ENCODE measurements at places on chromosomes 13 and 19.

DNA sequence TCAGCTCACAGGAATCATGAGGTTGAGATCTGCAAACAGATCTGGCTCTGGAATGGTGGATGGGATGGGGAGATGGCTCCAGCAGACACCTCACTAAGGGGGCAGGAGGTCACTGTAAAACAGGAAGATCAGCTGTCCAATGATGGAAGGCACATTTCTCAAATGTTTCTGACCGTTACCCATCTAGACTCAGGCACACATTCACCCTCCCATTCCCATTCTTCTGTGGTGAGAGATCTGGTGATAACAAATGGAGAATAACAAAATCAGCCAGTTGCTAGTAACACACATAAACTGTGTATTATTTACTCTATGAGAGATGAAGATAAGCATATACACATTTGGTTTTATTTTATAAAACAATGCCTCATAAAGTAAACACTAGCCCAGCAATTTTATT lies 235.9 kb downstream of the TSHZ3 start:
- DNase-seq: no peak

- DNase-seq: no peak
These were observed 24.3 kb downstream of the TMTC4 start for GRCh38 chr13:100650326-100650725.

DNA sequence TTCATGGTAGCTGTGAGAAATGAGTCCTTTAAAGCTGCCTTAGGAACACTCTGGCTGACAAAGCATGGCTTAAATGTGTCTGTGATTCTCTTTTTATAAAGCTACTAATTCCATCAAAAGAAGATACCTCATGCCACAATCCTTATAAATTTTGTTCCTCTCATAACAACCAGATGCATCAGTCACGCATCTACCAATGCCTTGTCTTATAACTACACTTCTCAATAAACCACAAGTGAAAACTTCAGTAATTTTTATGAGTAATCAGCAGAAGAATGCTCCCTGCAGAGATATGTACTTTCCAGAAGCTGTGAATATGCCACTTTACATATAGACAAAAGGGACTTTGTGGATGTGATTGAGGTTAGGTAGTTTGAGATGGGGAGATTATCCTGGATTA lies 147.8 kb downstream of the SUCLA2 start:
- DNase-seq: no peak

DNA sequence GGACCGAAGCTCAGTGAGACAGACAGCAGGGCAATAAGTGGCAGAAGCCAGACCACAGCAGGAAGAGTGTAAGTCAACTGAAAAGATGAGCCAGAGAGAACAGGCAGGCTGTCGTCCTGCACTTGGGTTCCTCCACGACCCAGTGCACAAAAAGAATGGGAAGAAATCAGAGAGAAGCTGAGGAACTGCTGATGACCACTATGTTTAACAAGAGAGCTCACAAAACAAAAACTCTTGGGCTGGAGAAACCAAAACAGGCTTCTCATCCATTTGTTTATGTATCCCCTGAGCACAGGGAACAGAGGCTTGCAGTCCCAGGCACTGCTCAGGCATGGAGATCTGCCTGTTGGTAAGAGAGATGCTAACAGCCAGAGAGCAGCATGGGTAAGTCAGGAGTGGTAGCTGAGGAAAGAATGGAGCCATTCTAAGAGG lies 14.0 kb downstream of the AKAP8L start:
- no peak for DNase-seq

DNA sequence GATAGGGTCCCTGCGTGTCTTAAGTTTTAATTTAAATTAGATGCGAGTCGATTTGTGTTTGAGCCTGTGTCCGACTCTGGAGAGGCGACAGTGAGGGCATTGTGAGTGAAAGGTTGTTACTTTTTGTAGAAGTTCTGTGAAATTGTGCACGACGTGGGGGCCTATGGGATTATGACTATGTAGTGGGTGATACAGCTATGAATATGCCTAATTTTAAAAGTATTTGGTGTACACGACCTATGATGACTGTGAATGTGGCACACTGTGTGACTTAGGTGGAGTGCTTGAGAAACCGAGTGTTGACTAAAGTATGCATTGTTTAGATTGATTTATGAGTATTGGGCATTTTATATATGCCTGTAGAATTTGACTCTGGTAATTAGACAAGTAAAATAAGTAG lies 646 bp downstream of the ZNF567 start:
- DNase-seq: no peak

GRCh38 chr13:79392882-79393563 lies 13.0 kb downstream of the RBM26 start:
- no peak for DNase-seq

GRCh38 chr19:50649433-50650391 lies at the start of gene C19orf81:
TSS of gene C19orf81 (plus strand) at chr19:50649445. CDS start at chr19:50649445, 0 bp downstream.
- DNase-seq: no peak

DNA sequence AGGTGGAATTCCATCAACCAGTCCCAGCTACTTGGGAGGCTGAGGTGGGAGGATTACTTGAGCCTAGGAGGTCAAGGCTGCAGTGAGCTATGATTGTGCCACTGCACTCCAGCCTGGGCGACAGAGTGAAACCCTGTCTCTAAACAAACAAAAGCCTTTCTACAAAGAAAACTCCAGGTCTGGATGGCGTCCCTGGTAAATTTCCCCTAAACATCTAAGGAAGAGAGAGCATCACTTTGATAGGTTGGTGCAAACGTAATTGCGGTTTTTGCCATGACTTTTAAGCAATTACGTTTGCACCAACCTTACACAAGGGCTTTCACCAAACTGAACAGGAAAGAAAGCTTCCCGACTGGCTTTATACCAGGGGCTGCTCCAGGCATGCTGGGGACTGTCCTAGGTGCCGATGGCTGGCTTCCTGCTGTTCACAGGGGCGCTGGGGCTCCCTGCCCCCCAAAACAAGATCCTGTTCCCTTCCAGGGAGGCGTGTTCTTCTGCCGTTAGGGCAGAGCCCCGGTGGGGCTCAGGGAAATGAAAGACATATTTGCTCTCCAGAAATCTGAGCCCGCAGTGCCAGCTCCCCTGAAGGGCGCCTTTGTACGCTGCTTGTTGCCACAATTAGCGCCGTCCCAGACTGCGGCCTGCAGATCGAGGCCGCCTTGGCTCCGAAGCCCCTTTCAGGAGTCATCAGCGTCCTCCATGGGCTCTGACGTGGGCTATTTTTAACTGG lies 38.7 kb upstream of the KLF2 start:
- no peak for DNase-seq

- no peak for DNase-seq
These were observed 15.5 kb downstream of the DPP9 start for GRCh38 chr19:4707956-4708650.

DNA sequence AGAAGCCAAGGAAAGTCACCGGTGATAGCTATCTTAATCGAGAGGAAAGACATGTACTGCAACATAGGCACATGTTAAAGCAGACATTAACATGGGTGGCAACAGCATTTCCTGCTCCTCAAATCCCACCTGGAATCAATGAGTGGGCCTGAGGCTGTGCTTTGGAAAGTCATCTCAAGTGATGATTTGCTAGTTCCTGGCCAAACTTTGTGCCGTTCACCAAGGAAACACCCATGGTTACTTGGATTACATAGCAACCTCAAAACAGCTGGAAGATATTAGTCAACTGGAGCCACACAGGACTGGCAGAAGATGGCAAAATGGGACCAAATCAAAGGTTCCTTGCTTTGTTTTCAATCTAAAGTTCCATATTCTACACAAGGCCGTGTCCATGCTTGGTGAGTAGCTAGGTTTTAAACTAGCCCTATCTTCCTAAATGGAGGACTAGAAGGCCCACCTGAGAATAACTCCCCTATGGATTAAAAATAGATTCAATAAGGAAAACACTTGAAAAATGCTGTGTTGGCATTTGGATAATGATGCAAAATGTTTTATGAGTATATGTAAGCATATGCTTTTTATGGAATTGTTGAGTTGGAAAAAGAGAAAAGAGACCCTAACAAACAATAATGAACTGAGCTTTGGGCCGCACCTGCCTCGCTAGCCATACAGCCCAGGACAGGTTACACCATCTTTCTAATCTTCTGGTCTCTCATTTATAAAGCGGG lies 144.5 kb downstream of the RGCC start:
- no peak for DNase-seq

DNA sequence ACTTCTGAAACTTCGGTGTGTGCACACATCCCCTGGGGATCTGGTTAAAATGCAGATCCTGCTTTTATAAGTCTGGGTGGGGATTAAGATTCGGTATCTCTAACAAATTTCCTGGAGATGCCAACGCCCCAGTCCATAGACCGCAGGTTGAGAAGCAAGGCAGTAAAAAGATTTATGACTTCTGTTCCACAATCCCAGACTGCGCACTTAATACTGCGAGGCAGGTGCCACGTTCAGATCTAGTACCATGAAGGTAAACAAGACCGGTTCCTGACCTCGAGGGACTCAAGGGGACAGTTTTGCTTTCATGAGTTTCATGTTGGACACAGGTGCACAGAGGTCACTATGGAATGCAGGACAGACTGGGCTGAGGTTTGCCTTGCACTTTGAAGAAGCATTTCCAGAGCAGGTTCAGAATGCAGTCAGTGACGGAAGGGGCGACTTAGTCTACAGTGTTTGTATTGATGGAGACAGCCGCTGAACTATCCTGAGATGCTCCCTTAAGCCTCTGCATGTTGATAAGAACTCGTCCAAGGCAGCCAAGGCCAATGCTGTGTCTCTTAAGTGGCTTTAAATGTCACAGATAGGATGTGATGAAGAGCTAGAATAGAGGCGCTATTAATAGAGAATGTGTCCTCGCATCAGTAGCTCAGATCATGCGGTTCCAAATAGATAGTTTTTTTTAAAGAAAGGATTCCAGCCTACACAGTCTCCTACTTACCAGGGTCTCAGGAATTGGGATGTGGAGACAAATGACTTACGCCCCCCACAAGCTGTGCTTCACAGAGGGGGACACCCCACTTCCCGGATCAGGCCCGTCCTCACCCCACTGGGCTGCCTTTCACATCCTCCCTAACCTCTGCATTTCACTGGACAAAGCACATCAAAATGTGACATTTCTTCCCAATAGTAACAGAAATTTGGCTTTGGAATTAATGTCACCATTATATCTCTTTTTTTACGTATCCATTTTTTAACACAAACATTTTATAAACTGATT lies 97.1 kb upstream of the IRS2 start:
- DNase-seq: no peak

DNA sequence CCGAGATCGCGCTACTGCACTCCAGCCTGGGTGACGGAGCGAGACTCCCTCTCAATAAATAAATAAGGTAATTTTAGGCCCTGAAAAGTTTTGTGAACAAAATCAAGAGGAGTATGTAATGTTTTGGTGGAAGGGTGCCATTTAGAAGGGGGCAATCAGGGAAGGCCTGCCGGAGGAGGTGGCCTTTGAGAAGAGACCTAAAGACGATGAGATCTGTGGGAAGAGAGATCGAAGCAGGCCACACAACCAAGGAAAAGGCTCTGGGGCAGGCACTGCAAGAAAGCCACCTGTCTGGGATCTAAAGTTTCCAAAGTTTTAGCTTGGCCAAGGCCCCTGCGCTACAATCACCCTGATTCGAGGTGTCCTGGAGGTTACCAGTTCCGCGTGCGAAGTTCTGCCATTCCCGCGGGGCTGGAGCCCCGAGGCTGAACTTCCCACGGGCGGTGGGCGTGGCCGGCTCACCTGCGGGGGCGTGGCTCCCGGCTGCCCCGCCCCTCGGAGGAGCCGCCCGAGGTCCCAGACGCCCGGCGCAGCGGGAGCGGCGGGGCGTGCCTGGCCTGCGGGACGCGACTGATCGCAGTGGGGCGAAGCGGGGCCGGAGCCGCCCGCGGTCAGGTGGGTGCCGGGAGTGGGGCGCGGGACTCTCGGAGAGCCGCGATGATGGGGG lies at the start of gene KLC3:
Gene KLC3 (plus strand): TSS at position 519 of the 667 bp plus-strand sequence. CDS start 4,792 bp downstream, outside the sequence.
- peak; percentile 23 for DNase-seq

- no peak for DNase-seq
These were observed 12.1 kb upstream of the ZNF254 start for GRCh38 chr19:24074720-24075454.

DNA sequence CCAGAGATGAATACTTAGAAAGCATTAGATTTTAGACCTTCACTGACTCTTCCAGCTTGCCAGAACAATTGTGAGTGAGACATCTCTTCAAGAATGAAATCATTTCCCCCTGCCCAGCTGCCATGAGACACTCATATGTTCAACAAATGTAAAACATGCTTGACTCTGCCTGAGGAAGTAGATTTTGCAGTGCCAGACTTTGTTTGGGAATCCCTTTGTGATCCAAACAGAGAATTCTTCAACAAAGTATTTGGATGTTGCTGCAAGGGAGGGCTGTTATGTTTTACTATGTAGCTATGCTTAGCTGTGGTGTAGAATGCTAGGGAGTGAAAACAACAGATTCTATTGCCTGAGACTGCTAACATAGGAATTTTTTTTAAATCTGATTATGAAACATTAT lies 416.4 kb downstream of the DCT start:
- DNase-seq: no peak

DNA sequence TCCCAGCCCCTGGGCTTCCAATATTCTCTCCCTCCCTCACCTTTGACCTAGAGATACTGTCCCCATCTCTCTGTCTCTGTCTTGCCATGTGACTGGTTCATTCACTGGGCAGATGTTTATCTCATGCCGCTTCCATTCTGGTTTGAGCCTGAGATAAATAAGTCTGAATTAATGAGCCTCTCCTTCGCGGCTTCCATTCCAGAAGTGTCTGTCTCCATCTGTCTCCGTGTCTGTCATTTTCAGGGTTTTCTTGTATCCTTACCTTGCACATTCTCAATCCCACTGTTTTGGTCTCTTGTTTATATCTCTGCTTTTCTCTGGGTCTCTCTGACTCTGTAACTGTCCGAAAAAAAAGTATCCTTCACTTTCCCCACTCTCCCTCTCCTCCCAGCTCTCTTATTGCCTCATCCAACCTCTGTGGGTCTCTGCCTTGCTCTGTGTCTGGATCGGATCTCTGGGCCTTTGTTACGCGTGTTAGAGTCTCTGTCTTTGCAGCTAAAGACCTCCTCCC lies 4.3 kb downstream of the SPHK2 start:
- DNase-seq: no peak

- DNase-seq: no peak
These were observed 32.6 kb downstream of the KBTBD6 start for GRCh38 chr13:41099986-41100385.

DNA sequence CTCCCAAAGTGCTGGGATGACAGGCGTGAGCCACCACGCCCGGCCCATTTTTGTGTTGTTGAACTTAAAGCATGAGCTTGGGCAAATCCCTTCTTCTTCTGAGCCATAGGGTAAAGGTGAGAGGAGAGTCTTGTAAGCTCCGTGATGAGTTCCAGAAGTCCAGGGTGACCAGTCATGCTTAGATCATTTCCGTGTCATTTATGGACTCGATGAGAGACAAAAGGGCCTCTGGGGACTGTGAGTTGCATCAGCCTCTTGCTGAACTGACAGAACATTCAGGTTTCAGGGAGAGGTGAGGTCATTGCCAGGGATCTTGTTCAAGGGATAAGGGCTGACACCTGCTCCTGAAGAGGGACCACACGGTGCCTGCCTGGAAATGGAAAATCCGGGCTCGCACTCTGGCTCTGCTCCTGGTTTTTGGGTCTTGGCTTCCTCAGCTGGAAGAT lies 53.6 kb downstream of the GADD45B start:
- no peak for DNase-seq

DNA sequence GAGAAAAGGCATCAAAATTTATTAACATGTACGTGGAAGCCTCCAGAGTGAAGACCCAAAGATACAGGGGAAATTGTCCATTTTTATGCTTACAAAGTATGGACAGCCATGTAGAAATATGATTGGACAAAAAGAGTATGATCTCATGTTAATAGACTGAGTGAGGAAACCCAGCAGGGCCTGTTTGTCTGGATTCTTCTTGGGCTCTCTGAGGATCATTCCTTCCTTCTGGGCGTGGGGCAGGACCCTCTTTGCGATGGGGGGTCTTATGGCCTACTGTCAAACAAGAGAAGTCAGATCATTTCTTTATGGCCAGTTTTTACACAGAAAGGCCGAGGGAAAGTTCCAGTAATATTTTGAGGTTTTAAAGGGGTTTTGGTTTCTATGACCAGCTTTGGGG lies 110.8 kb downstream of the ESD start:
- no peak for DNase-seq
